ENCODE measurements at places on chromosomes 13 and 19.

DNA sequence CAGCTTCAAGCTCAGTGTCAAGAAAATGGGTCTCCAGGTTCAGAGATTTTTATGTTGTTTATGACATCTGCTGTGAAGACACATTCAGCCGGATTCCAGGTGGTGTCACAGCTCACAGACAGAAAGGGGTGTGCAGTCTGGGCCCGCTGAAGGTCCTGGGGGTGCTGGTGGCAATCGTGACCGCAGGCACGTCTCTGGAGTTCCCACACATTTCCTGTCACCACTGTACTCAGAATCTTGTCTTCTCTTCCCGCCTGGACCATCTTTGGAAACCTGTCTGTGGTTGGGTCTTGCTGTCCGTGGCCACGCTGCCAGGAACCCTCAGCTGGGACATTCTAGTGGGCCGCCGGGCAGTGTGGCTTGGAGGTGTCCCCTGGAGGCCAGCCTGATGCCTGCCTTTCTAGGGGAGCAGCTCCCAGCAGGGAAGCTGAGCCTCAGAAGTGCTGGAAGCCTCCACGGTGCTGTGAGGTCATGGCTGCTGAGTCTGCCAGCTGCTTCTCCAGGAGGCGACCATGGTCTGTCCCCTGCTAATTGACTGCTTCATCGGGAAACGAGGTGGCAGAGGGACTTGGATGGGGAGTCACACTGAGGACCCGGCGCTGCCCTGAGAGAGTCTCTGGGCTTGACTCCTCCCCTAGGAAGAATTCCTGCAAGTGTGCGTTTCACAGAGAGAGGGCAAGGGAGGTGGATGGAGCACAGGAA is 3.7 kb downstream of the TEX29 start:
- DNase-seq: no peak

GRCh38 chr13:96650301-96650886 is 343.9 kb downstream of the OXGR1 start:
- no peak for DNase-seq

- DNase-seq: no peak
These were observed 2.0 kb downstream of the SPART start for GRCh38 chr13:36344173-36344572.

DNA sequence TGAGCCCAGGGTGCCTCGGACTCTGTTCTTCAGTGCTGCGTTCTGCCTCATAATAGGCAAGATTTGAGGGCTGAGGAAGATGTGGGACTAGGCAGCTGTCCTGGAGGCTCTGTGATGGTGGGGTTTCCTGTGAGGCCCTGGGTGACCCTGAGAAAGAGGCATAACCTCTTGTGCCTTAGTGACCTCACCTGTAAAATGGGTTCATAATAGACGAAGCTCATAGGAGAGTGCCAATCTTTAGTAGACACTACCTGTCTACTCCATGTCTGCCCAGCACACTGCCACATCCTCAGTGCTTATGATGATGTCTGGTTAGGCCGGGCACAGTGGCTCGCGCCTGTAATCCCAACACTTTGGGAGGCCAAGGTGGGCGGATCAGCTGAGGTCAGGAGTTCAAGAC is 23.4 kb downstream of the RRAS start:
- DNase-seq: no peak

DNA sequence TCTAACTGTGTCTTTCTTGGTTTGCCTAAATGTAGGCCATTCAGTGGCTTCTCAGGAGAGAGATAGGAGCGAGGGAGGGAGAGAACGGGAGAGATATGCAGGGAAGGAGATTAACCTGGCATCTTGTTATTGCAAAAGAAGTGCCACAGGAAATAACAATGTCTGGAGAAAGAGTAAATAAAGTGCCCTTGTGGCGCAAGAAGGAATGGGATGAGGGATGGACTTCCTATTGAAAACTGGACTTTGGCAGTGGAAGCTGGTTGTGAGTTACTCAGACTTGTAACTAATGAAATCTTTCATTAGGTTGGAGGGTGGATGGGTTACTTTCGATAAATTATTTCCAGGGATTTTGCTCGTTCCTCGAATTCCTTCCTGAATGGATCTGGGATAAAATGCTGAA is 136.1 kb downstream of the LACC1 start:
- no peak for DNase-seq

- no peak for DNase-seq
These were observed 31.3 kb upstream of the ZMYM2 start for GRCh38 chr13:19927117-19927748.

GRCh38 chr19:54959840-54960239 is 6.3 kb upstream of the NLRP2 start:
- DNase-seq: no peak

- DNase-seq: no peak
These were observed 333.1 kb downstream of the KCNRG start for GRCh38 chr13:50348371-50348770.

- DNase-seq: no peak
These were observed 166.6 kb downstream of the PTPRS start for GRCh38 chr19:5173993-5174392.

DNA sequence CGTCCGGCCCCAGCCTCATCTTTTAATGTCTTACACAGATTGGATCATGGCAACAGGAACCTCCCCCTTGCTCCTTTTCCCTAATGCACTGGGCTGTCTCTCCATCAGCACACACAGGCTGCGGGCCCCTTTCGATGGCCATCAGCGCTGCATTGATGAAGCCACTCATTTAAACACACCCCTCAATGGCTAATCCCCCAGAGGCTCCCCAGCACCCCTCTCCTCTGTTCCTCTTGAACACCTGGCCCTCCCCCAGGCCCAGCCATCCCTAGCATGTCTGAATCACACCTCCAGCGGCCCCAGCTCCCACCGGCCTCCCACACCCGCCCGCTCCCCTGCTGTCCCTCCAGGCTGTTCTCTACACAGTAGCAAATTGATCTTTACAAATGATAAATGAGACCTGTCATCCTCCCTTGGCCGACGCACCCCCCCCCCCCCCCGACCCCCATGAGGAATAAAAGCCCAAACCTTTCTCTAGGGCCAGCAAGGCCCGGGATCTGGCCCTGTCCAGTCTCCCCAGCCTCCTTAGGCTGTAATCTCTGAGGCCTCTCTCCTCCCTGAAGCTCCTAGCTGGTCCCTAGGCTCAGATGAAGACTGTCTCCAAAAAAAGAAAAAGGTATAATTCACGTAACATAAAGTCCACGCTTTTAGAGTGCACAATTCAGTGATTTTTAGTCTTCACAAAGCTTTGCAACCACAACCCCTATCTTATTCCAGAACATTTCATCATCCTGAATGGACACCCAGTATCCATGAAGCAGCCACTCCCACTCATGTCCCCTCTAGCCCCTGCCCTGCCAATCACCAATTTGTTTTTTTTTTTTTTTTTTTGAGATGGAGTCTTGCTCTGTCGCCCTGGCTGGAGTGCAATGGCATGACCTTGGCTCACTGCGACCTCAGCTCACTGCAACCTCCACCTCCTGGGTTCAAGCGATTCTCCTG is 7.4 kb downstream of the RPL28 start:
- no peak for DNase-seq

GRCh38 chr13:20431080-20431479 is 94.6 kb downstream of the CRYL1 start:
- no peak for DNase-seq

- DNase-seq: no peak
These were observed 491.3 kb downstream of the DIAPH3 start for GRCh38 chr13:59672445-59672844.

DNA sequence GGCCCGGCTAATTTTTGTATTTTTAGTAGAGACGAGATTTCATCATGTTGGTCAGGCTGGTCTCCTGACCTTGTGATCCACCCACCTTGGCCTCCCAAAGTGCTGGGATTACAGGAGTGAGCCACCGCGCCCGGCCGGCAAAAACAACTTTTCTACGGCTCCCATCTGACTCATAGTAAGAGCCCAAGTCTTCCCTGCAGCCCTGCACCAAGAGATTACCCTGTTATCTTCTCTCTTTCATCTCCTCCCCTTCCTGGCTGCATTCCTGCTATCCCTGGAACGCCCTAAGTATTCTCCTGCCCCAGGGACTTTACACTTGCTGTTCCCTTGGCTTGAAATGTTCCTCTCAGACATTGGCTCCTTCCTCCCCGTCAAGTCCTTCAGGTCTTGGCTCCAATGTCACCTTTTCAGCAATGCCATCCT is 6.6 kb downstream of the AP2S1 start:
- no peak for DNase-seq

- DNase-seq: no peak
These were observed 96.4 kb downstream of the ZDHHC20 start for GRCh38 chr13:21362741-21363140.

GRCh38 chr19:34577531-34578101 is 96.1 kb downstream of the WTIP start:
- DNase-seq: no peak

DNA sequence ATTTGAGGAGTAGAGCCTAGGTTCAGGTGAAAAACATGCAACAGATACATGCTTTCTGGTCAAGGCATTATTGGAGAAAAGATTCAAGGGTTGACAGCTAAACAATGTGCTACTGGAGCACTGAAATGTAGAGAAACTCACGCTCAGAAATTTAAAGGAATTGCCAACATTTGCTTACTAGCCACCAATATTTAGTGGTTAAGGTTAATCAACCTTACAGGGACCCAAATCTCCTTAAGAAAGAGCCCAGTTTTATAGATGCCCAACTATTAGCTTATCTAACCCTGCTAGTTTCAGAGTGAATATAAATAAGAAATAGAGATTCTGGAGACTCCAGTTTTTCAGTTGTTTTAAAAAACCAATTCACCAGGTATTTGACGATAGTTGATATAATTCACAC is 203.6 kb downstream of the DACH1 start:
- no peak for DNase-seq

DNA sequence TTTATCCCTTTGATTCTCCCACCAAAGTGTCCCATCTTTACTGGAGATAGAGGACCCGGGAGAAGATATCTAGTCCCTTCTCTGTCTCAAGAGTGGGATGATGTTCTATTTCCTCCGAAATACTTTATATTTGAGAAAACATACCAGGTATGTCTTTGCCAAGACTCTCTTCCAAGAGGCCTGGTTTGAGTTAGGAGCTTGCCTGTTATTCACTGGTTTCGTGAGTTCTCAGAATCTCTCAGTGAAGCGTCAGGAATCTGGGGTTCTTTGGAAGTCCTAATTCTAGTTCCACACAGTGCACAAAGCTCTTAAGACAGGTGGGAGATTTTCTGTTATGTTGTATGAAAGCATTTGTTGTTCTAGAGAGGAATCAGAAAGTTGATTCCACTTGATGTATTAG is 182.0 kb downstream of the DNAJC15 start:
- no peak for DNase-seq

- no peak for DNase-seq
These were observed 177.5 kb downstream of the DCLK1 start for GRCh38 chr13:35953537-35954206.

GRCh38 chr13:66895780-66896179 is 334.4 kb downstream of the PCDH9 start:
- DNase-seq: no peak

- DNase-seq: no peak
These were observed 20.4 kb upstream of the OBI1 start for GRCh38 chr13:78679329-78679728.

GRCh38 chr13:110309661-110310524 is 2.8 kb downstream of the COL4A2 start:
- DNase-seq: no peak

GRCh38 chr19:57820599-57820998 is 5.9 kb upstream of the ZNF552 start:
- DNase-seq: no peak

DNA sequence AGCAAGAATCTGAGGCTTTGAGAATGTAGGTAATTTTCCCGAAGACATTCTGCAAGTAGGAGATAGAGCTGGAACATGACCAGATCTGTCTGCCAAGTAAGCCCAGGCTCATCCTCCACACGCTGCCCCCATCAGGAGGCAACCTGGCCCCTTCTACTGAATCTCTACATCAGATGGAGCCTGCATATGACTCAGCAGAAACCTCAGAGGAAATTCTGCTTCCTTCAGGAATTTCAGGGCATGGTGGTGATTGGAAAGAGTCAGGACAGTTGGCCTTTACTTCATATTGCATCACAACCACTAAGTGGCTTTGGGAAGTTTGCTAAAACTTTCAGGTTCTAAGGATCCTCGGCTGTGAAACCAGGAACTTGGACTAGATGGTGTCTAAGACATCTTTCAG is 85.2 kb downstream of the LRRC63 start:
- DNase-seq: no peak

GRCh38 chr13:90710164-90710759 is 637.2 kb upstream of the MIR17HG start:
- no peak for DNase-seq

GRCh38 chr19:40270362-40271089 is 14.6 kb downstream of the AKT2 start:
- DNase-seq: no peak

GRCh38 chr19:42424712-42425131 is 2.5 kb downstream of the LIPE start:
- no peak for DNase-seq

DNA sequence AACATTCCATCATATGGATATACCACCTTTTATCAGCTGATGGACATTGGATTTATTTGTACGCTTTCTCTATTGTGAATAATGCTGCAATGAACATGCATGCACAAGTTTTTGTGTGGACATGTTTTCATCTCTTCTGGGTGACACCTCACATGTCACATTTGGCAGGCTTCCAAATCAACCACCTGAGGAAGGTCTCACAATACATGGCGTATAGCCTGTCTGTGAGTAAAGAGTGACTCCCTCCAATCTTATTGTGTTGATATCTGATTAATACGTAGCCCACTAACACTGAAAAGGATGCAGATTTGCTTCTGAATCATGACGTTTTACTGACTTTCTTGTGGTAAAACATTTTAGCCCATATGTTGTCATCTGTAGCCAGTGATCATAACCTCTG is 61.1 kb downstream of the SLC15A1 start:
- DNase-seq: no peak

GRCh38 chr19:48836089-48837017 is at the start of gene HSD17B14:
Gene HSD17B14 (minus strand): TSS chr19:48836491. CDS start chr19:48836411, 80 bp downstream.
- DNase-seq: no peak

DNA sequence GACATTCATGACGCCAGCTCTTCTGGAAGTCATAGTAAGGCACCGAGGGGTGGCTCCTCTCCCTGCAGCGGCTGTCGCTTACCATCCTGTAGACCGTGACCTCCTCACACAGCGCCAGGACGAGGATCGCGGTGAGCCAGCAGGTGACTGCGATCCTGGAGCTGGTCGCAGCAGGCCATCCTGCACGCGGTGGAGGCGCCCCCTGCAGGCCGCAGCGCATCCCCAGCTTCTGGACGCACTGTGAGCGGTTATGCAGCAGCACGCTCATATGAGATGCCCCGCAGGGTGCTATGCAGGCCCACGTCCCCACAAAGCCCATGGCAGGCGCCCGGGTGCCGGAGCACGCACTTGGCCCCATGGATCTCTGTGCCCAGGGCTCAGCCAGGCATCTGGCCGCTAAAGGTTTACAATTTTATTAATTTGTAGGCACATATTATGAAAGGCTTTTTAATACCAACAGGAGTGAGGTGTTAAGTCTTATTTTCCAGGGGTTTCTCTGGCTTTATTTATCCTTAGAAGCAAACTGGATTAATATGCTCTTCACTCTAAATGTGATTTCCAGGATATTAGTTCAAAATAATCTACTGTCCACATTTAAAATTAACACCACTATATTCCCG is 35.6 kb upstream of the PSPC1 start:
- DNase-seq: no peak

- no peak for DNase-seq
These were observed 57.9 kb upstream of the VSTM2B start for GRCh38 chr19:29467824-29468401.

GRCh38 chr13:94286581-94286980 is 192.9 kb downstream of the DCT start:
- DNase-seq: no peak
